Activated CD4-positive, alpha-beta memory T cell treated with anti-CD3 and anti-CD28 coated beads, Interleukin-2, amount 10 ng/mL, durations not matched to agents 7 days and 5 days (primary cell): ENCODE measurements at places on chromosomes 6 and 20. TPM values are rescaled to one million over a fixed set of nuclear protein-coding genes. Genes with fewer than 3 reads are reported as not detected.
A peak's percentile ranks its signal among the peaks of the same experiment; 100 is the strongest.

Gene UNC5CL
- 1.6 TPM for total RNA-seq

Gene HLA-F
- 346 TPM for total RNA-seq

Gene PRSS35
- total RNA-seq = not detected

Gene MAFB
- total RNA-seq = 0.28 TPM

Gene PRSS16
- total RNA-seq = 1.6 TPM

Gene PRRT1
- 0.28 TPM for total RNA-seq

Gene TNF
- 124 TPM for total RNA-seq

GRCh38 chr20:31835977-31836852 lies 9.2 kb downstream of the FOXS1 start:
- peak; percentile 65 for DNase-seq
- H3K27ac ChIP-seq = no peak overlapping the region
- no peaks in the 10 kb centered on the region for H3K36me3 ChIP-seq
- peaks cover 26% of the 10 kb centered on the region for H3K4me1 ChIP-seq

DNA sequence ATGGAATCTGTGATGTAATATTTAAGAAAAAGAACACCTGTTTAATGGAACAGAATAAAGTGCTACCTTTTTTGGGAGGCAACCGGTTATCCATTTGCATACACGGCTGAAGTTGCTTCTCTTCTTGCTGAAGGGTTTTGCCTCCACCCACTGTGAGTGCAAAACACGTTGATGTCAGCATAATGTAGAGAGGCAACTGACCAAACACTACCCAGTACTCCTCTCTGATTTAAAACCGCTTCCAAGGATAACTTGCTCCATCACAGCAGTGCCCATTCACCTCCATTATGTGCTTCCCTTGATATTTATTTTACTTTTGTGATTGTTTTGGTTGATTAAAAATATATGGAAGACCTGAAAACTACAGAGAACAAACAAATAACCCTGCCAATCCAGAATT lies 1.4 kb downstream of the SLC17A1 start:
- H3K27ac ChIP-seq = no peak overlapping the region
- H3K36me3 ChIP-seq = peaks cover 9% of the 10 kb centered on the region
- peaks cover 6% of the 10 kb centered on the region for H3K4me1 ChIP-seq
- no peak for DNase-seq

- H3K4me1 ChIP-seq = no peaks in the 10 kb centered on the region
- no peaks in the 10 kb centered on the region for H3K27me3 ChIP-seq
- no peak overlapping the region for H3K27ac ChIP-seq
- no peak overlapping the region for H3K4me3 ChIP-seq
Observed at GRCh38 chr6:19327241-19327640, 509.9 kb upstream of the ID4 start.

DNA sequence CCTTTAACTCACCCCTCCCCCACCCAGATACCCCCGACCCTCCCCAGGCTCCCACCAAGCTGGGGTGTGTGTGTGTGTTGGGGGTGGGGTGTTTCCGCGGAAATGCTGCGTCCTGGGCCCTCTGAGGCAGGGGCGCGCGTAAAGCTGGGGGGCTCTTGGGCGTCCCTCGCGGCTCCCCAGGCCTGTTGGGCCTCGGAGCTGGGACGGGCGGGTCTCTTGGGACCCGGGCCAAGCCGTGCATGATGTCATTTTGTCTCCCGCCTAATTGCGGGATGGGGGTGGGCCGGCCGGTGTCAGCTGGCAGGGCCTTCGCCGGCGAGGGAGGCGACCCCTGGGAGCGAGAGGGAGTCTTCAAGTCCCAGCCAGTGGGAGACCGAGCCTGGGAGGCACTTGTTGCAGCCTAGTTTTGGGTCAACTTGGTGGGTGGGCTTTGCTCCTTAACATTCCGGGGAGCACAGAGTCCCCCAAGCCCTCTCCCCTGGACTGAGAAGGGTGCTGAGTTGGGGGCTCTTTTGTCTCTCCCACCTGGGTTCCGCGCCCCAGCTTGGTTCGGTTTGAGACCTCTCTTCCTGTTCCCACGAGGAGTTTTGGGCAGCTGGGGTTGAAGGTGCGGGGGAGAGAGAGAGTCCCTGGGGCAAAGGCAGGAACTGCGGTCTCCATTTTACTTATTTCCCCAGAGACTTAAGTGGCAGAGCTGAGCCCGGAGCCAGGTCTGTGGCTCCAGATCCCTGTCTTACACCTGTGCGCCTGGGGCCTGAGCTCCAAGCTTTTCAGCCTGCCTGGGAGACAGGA lies 623 bp downstream of the MYBL2 start:
- peaks cover 11% of the 10 kb centered on the region for H3K27me3 ChIP-seq
- H3K27ac ChIP-seq = no peak overlapping the region
- H3K4me1 ChIP-seq = peaks cover 21% of the 10 kb centered on the region
- peaks cover 12% of the 10 kb centered on the region for H3K36me3 ChIP-seq

DNA sequence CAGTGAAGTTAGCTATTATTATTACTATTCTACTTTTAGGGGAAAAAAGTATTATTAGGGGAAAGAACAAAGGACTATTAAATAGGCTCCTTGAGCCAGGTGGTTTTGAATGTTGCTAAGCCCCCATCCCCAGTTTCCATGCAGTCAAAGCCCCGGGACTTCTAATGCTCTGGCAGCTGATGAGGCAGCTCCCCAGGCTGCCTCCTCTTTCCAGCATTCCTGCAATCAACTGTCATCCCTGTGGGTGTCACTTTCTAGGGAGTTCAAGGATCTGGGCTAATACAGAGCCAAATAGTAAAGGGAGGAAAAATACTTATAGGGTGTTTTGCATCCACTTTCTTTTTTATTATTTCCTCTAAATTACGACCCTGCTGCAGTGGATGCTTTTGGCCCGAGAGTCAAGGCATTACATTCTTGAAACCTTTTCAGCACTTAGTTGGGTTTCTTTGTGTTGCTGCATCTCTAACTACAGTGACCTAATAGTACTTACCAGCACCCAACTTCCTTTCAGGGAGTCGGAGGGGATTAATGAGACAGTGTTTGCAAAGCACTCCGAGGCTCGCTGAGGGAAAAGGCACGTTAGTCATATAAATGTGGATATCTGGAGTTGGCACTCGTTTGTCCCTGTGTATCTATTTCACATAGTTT lies 303.9 kb upstream of the MAP3K7 start:
- no peaks in the 10 kb centered on the region for H3K36me3 ChIP-seq
- peaks cover 9% of the 10 kb centered on the region for H3K27me3 ChIP-seq
- no peak overlapping the region for H3K27ac ChIP-seq

DNA sequence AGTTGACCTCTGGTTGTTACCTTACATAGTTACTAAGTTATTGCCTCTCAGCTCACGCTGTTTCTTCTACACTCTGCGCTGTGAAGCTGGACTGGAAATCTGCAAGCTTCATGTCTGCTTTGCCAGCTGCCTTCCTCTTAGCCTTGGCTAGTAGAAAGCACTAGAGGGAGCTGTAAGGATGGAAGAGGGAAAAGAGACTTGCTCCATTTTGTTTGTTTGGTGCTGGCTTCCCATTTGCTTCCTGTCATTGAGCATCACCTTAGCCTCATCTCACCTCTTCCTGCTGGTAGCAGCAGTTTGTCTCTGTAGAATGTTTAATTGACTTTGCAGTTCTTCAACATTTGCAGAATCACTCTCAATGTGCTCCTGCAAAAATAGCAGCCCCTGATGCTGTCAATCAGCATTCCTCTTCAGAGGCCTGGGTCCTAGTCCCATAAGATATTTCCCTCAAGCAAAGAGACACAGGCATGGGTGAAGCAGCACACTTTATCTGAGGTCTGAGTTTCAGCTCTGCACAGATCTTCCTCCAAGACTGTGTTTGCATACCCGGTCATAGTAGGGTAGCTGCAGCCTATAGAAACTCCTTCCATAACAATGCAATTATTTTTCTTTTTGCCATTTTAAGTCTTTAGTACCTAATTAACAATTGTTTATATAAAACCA lies 302.2 kb upstream of the EPHA7 start:
- no peaks in the 10 kb centered on the region for H3K36me3 ChIP-seq
- DNase-seq = no peak
- H3K27me3 ChIP-seq = no peaks in the 10 kb centered on the region
- H3K4me3 ChIP-seq = no peak overlapping the region
- H3K4me1 ChIP-seq = no peaks in the 10 kb centered on the region

DNA sequence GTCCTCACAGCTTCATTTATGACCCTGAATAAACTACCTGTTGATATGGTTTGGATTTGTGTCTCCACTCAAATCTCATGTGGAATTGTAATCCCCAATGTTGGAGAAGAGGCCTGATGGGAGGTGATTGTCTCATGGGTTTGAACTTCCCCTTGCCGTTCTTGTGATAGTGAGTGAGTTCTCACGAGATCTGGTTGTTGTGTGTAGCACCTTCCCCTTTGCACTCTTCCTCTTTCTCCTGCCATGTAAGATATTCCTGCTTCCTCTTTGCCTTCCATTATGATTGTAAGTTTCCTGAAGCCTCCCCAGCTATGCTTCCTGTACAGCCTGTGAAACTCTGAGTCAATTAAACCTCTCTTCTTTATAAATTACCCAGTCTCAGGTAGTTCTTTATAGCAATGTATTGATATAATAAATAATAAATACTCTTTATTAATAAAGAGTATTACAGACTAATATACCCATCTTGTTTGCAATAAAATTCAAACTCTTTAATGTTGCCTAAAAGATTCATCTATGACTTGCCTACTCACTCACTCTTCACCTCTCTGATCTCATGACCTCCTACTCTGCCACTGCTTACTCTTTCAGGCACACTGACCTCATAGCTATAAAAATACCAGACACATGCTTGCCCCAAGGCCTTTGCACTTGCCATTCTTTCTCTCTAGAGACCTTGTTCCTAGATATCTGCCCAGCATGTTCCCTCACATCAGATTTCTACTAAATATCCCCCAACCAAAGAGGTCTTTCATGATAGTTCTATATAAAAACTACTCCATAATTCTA lies 256.4 kb upstream of the MARCKS start:
- no peaks in the 10 kb centered on the region for H3K27me3 ChIP-seq
- no peaks in the 10 kb centered on the region for H3K36me3 ChIP-seq
- DNase-seq = no peak
- no peak overlapping the region for H3K27ac ChIP-seq
- H3K4me1 ChIP-seq = no peaks in the 10 kb centered on the region
- no peak overlapping the region for H3K4me3 ChIP-seq

DNA sequence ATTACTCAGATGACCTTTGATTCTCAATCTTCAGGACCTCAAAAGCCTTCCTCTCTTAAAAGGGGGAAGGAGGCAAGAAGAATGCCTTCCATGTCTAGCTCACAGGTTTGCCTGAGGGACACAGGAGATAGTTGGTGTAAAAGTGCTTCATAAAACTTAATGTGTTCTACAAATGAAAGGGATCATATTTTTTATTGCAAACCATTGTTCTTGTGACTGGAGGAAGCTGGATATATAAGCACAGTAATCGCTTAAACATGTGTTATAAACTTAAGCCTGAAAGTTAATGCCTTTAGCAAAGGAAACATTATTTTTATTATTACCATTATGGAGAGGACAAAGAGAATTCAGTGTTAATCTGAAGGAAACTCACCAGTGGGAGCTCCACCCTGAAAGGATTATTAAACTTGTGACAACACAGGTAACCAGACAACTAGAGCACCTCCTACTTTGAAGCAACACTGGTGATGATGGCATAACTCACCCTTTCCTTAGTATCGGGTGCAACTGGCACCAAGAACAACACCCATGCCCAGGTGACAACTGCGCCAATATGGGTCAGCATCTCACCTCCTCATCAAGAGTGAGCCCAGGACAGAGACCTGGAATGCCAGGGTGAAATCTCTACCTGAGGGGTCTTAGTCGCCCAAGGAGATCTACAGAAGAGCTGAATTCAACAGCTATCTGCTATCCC lies 288.7 kb upstream of the PRDM1 start:
- DNase-seq = no peak
- H3K36me3 ChIP-seq = peaks cover 17% of the 10 kb centered on the region
- no peak overlapping the region for H3K27ac ChIP-seq
- no peak overlapping the region for H3K4me3 ChIP-seq
- H3K4me1 ChIP-seq = peaks cover 63% of the 10 kb centered on the region

- no peaks in the 10 kb centered on the region for H3K36me3 ChIP-seq
- no peak overlapping the region for H3K27ac ChIP-seq
- no peak for DNase-seq
- H3K4me3 ChIP-seq = no peak overlapping the region
- no peaks in the 10 kb centered on the region for H3K4me1 ChIP-seq
Observed at GRCh38 chr6:7762760-7763159, 36.9 kb downstream of the BMP6 start.

GRCh38 chr6:30327232-30327746 lies 562 bp downstream of the TRIM39 start:
- DNase-seq = no peak
- peak overlapping the region; percentile 86 for H3K27ac ChIP-seq
- peaks cover 43% of the 10 kb centered on the region for H3K36me3 ChIP-seq
- H3K27me3 ChIP-seq = no peaks in the 10 kb centered on the region
- H3K4me1 ChIP-seq = peaks cover 52% of the 10 kb centered on the region
- peak overlapping the region; percentile 92 for H3K4me3 ChIP-seq

GRCh38 chr6:157751547-157752200 lies 71.4 kb upstream of the SNX9 start:
- H3K27me3 ChIP-seq = peaks cover 27% of the 10 kb centered on the region
- no peak overlapping the region for H3K4me3 ChIP-seq
- DNase-seq = no peak
- peaks cover 33% of the 10 kb centered on the region for H3K4me1 ChIP-seq
- H3K27ac ChIP-seq = no peak overlapping the region

DNA sequence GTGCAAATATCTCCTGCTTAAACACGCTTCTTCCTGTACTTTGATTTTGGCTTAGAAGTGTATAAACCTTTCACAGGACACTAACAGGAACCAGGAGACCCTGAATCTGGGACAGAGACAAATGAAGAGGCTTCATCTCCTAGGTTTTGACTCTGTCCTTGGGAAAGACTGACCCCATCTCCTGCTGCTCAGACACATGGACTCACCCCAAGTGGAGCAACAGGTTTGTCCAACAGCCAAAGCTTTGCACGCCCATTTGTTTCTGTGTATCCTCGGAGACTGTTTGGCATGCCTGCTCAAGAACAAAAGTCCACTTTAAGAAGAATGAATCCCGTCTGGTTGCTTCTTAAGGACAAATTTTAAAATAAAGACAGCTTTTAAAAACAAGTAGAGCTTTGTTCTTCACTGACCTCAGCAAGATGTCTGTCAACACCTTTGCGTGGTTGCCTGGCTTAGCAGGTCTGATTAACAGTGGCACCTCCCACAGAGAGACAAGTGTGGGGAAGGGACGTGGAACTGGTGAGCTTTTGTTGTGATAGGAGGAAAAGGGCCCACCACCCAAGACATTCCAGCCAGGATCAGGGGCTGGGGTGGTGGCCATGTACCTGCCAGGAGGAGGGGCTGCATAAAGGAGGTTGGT lies 202.6 kb downstream of the SOD2 start:
- H3K4me1 ChIP-seq = no peaks in the 10 kb centered on the region
- no peak for DNase-seq
- H3K4me3 ChIP-seq = no peak overlapping the region
- no peak overlapping the region for H3K27ac ChIP-seq

GRCh38 chr6:168415993-168416530 lies 24.9 kb upstream of the SMOC2 start:
- no peak overlapping the region for H3K4me3 ChIP-seq
- H3K36me3 ChIP-seq = no peaks in the 10 kb centered on the region
- no peaks in the 10 kb centered on the region for H3K4me1 ChIP-seq
- H3K27ac ChIP-seq = no peak overlapping the region

- DNase-seq = peak; percentile 31
- peaks cover 15% of the 10 kb centered on the region for H3K4me1 ChIP-seq
- H3K4me3 ChIP-seq = no peak overlapping the region
- H3K27ac ChIP-seq = no peak overlapping the region
- H3K36me3 ChIP-seq = peaks cover 42% of the 10 kb centered on the region
Observed at GRCh38 chr6:36897609-36898008, 11.9 kb downstream of the C6orf89 start.

- no peak for DNase-seq
- H3K27ac ChIP-seq = no peak overlapping the region
- H3K36me3 ChIP-seq = peaks cover 10% of the 10 kb centered on the region
- H3K4me1 ChIP-seq = peaks cover 40% of the 10 kb centered on the region
- no peaks in the 10 kb centered on the region for H3K27me3 ChIP-seq
Observed at GRCh38 chr6:3264356-3264755, 5.6 kb downstream of the PSMG4 start.
